Stimulated activated CD4-positive, alpha-beta T cell treated with anti-CD3 and anti-CD28 coated beads, Interleukin-15, amount 100 ng/mL, for 1 hour (primary cell): ENCODE measurements at places on chromosomes 11 and 22.

DNA sequence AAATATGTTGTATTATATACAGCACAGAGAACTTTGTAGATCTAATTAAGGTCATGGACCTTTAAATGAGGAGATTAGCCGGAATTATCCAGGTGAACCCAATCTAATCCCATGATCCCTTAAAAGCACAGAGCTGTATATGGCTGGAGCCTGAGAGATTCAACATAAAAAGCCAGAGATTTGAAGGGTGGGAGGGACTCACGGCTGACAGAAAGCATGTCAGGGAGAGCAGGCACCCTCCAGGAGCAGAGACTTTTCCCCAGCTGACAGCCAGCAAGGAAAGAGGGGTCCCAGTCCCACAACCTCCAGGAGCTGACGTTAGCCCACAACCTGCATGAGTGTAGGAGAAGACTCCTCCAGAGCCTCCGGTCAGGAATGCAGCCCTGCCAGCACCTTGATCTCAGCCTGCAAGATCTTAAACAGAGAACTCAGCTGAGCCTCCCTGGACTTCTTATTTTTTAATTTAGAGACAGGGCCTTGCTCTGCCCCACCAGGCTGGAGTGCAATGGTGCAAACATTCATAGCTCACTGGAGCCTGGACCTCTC is 20.0 kb upstream of the ADA2 start:
- no peak for DNase-seq

DNA sequence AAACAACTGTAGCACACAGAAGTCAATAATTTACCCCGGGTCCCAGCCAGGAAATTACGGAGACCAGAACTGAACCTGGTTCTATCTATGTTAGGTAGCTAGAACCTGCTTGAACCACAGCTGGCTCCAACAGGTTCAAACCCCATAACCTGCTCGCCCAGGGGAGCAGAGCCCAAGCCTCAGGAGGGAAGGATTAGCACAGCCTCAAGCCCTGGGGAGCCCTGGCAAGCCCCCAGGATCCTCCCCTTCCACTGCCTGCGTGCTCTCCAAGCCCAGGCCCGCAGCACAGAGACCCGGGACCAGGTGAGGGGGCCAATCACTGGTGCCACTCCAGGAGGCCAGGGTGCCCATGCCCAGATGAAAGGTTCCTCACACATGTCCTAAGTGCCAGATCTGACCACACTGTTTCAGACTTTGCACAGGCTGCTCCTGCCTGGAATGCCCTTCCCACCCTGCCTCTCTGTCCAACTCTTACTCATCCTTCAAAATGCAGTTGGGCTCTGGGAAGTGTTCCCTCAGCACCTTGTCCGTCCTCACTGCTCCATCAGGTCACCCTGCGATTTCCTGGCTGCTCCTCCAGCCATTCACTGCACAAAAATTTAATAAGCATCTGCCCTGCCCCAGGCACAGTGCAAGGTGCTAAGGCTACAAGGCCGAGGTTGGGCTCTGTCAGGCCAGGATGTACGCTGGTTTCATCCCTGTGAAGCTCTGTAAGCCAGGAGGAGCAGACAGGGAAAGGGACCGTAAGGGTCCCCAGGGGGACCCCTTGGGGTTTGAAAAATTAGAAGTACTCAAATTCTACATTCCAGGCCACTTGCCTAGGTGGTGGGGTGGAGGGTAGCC is 32.2 kb downstream of the ARRB1 start:
- no peak for DNase-seq

- no peak for DNase-seq
These were observed 2.4 kb downstream of the CASP1 start for GRCh38 chr11:105032495-105032894.

DNA sequence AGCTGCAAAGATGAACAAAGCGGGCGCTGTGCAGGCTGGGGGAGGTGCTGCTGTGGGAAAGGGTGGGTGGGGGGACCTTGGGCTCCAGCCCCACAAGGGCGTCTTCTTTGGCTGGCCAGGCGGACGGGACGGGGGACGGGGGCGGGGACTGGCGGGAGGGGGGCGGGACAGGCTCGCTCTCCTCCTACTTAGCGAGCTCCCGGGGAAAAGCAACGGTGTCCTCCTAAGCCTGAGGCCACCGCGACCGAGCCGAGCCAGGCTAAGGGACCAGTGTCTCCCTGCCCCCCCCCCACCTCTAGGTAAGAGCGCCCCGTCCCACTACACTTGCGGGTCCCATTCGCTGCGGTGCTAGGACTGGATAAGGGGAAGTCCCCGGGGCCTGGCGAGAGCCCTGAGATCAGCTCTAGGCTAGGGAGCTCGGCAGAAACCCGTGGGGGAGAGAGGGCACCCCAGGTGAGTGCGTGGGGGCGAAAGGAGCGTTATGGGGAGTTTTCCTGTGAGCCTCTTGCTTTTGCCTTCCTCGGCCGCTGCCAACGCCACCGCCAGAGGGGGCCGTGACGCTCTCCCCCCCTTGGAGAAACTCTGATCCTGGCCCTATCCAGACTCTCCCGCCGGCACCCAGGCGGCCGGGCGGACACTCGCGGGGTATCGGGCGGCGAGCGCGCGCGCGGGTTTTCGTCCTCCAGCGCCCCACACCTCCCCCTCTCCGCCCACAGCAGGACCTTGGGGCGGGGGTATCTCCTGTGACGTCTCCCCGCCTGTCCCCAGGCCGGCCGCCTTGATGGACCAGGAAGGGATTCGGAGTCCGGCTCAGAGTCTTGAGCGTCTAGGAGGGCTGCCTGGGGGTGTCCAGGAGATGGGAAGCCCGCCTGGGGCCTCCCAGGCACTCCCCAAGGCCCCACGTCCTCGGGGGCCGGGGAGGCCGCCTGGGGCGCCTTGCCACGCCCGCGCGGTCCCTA is at the start of gene PHLDB1:
TSS of gene PHLDB1 (plus strand) at position 215 of the 959 bp plus-strand sequence. CDS start 6,222 bp downstream, outside the sequence.
- no peak for DNase-seq

DNA sequence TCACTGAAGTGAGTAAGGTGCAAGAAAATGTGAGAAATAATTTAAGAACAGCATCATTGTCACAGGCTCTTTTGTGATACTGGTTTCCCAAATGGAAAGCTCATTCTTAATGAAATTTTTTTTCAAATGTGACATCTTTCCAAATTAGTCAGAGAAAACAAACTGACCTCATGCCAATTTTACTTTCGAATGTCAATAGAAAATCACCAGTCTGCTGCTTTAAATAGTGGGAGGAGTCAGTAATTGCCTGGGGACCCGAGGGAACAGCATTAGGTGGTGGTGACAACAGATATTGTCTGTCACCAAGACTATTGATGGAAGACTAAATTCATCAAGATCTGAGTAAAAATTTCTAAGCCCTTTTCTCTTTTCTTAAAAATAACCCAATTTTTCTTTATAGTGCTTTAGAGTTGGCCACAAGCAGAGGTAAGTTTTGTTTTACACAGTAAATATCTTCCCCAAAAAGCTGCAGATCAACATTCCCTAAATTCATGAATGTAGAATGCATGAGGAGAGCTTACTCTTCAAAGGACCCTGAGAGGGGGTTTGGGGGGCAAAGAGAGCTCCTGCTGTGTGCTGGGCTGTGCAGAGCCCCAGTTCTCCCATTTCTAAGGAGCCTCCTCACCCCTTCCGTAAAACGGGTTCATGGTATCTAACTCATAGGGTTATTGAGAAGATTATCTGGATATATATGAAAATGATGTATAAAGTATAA is 95.1 kb downstream of the PIWIL4 start:
- no peak for DNase-seq

DNA sequence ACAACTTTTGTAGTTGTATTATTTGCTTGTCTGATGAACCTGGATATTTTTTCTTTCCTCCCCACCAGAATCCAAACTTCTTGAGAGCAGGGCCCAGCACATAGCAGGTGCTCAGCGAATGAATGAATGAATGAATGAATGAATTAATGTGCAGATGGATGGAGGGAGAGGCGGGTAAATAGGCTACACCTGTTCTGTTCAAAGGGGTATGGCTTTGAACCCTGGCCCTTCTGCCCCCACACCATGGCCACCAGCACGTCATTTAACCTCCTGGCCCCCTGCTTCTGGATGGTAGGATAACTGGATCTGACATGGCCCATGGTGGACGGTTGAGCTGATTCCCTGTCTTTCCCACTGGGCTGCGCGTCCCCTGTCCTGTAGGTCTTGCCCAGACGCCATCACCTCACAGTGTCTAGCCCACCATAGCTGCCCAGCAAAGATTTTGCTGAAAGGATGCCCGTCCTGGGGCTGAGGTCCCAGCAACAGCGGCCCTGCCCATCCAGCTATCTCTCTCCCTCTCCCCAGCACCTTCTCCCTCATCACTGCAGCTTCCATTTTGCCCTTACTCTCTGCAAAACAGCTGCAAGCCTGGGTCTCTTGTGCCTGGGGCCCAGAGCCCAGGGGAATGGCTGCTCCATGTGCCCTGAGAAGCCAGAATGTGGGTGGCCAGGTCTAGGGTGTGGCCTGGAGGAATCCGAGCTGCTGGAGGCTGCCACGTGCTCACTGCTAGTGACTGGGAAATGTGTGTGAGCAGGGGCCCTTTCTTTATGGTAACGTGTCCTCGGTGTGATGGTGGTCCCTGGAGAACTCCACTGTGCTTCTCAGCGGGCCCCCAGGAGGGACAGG is 49.3 kb upstream of the LINC01488 start:
- DNase-seq = no peak

DNA sequence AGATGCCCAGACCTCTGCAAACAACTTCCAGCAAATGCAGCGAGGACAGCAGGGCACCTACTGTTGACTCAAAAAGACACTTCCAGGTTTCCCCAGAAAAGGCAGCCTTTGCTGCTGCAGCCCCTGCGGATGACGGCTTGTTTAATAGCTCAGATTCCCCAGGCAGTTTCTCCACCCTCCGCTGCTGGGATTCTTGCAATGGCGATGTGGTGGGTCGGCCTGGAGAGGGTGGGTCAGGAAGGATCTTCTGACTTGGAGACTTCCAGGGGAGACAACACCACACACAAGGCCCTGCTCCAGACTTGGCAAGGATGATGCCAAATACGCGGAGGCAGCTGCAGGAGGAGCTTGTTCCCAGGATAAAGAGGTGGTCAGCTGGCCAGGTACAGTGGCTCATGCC is 17.9 kb upstream of the TREH start:
- DNase-seq = no peak

DNA sequence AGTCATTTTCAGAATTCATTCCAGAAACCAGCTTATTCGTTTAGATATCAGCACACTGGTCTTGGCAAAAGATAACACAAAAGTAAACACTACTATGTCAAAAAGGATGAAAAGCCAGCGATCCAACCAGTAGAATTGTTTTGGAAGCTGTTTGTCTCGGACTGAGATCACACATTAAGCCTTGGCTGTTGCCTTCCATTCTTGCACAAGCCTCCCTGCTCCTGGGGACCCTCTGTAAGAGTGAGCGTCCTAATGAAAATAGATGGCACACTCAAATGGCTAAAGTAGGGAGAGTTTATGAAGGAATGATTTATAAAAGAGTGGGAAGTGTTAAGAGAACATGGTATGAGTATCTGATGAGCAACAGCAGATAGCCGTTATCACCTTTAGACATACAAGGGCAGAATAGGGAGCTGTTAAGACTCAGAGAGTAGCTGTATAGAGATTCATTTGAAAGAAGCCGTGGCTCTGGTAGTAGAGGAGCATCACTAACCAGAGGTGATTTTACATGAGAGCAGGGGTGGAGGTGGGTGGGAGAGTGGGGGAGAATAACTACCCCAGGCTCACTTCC is 25.2 kb downstream of the PDE3B start:
- no peak for DNase-seq

DNA sequence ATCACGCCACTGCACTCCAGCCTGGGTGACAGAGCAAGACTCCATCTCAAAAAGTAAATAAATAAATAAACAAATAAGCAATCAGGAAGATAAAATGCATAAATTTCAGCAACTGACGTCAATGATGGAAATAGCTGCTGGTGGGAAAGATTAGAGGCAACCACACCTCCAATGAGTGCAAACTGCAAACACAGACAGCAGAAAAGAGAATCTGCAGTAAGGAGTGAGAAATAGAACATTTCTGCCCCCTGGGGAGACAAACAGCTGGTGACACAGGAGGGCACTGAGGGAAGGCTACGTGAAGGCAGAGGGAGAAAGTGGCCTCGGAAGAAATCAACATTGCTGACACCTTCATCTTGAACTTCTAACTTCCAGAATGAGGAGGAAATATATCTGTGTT is 6.5 kb downstream of the PI4KA start:
- DNase-seq = no peak

- DNase-seq = no peak
These were observed 1260.3 kb downstream of the BRD1 start for GRCh38 chr22:48567213-48567975.

- DNase-seq = no peak
These were observed 24.7 kb downstream of the LUZP2 start for GRCh38 chr11:24521601-24522000.
